Lung (tissue), 17 donors: ENCODE measurements at places on chromosomes 3 and 15. TPM values are rescaled to one million over a fixed set of nuclear protein-coding genes. Genes with fewer than 3 reads are reported as not detected.

- DNase-seq: peak; percentile 40
Observed at GRCh38 chr3:46663591-46664135, 29.8 kb downstream of the ALS2CL start.

The CCDC13 gene
- total RNA-seq: 7.6 TPM

- DNase-seq: no peak
Observed at GRCh38 chr3:110327870-110328269, 743.7 kb upstream of the NECTIN3 start.

DNA sequence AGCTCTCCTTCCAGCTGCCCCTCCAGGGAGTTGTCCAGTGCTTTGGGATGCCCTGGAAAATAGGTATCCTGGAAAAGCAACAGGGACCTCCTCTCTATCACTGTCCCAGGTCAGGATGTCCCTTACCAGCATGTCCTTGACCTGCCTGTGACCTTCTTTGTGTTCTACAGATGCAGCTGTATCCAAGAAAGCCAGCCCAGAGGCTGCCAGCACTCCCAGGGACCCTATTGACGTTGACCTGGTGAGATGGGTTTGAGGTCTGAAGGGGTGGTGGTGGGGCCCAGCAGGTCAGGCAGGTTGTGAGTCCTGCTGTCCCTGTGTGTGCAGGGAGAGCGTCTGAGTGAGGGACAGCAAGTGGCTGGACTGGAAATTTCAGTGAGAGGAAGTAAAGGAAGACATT lies 30.2 kb downstream of the PML start:
- no peak for DNase-seq

- no peak for DNase-seq
Observed at GRCh38 chr3:16427103-16427965, 86.2 kb downstream of the RFTN1 start.

GRCh38 chr3:173045770-173046382 lies 95.2 kb downstream of the SPATA16 start:
- no peak for DNase-seq

The RTP4 gene
- 3.9 TPM for total RNA-seq

DNA sequence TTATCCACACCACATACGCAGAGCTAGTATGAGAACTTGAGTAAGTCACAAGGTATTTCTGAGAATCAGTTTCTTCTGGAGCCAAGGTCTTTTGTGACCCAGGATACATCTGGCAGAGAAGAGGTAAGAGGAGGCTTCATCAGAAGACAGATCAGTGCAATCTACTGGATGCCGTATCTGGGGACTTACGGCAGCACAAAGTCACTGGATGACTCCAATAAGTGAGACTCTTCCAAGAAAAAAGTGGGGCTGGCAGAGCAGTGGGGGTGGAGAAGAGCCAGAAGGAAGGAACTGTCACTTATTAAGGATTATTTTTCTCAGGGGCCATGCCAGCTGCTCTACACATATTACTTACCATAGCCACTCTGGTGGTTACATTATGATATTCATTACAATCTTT lies 31.6 kb upstream of the UBXN7 start:
- DNase-seq: no peak

DNA sequence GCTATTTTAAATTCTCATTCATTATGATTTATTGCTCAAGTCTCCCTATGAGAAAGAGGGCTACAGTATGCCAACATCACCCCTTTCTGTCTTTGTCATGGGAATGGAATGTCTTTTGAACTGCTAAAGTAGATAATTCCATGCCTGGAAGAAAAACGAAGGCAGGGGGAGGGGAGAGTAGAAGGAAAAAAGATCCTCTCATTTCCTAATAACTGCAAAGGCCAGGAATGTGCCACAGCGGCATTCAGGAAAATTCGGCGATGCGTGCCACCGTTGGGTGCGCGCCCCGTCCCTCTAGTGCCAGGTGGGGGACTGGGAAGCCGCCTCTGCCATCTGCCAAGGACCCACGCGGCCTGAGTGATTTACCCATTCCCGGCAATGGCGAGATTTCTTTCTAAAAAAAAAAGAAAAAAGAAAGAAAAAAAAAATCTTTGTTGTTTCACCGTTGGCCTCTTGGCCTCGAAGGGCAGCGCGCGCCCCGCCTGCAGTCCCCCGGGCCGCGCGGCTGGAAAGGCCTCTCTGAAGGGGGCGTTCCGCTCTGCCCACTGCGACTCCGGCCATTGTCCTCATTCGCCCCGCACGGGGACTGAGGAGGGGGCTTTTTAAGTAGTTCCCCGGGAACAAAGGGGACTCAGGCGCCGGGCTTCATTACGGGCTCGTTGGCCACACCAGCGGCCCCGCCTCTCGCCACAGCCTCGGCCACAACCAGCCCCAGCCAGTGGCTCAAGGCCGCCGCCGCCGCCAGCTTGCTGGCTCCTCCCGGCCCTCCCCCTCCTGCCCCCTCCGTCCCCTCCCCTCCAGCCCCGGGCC lies 54.5 kb downstream of the CPN2 start:
- peak; percentile 73 for DNase-seq

The MAPKBP1 gene
- 25.7 TPM for total RNA-seq

- no peak for DNase-seq
Observed at GRCh38 chr15:101078669-101079323, 159.6 kb downstream of the LRRK1 start.

DNA sequence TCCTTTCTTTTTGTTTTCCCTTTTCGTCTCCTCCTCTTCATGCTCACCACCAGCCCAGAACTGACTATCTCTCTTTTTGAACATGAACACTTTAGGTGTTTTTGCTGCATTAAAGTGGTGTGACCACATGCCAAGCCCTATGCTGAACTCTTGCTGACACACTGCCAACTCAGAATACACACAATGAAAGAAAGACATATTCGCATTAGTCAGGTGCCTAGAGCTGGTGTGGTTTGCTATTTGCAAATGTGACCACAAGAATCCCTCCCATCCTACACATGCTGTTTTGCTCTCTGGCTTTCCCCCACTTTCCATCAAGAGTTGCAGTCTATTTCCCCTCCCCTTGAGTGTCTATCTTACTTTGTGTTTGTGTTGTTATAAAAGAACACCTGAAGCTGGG lies 967.8 kb upstream of the CFAP20DC start:
- DNase-seq: peak; percentile 28

DNA sequence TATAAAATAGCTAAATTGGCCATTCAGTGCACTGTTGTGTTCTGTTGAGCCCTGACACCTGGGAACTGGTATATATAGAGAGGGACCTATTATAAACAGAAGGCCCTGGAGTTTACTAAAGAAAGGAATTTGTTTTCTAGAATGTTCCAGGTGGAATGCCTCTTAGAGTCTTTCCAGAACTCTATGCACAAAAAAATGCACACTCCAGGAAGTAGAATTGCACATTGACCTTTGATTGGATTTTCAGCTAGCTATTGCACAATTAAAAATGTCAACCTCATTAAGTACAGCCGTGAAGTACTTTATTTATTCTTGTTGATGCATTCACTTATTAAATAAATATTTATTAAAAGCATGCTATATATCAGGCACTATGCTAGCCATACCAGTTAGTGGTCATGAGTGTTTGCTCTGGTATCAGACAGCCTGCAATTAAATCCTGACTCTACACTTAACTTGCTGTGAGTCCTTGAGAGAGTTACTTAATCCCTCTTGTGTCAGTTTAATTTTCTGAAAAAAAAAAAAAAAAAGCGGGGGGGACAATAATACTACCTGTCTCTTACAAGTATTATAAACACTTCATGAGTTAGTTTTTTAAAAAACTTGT lies 40.8 kb downstream of the NDUFB4 start:
- peak; percentile 2 for DNase-seq
